Activated CD4-positive, alpha-beta memory T cell treated with anti-CD3 and anti-CD28 coated beads, Interleukin-2, amount 10 ng/mL, durations not matched to agents 7 days and 5 days (primary cell): ENCODE measurements at places on chromosomes 1 and 21. TPM values are rescaled to one million over a fixed set of nuclear protein-coding genes. Genes with fewer than 3 reads are reported as not detected.

DNA sequence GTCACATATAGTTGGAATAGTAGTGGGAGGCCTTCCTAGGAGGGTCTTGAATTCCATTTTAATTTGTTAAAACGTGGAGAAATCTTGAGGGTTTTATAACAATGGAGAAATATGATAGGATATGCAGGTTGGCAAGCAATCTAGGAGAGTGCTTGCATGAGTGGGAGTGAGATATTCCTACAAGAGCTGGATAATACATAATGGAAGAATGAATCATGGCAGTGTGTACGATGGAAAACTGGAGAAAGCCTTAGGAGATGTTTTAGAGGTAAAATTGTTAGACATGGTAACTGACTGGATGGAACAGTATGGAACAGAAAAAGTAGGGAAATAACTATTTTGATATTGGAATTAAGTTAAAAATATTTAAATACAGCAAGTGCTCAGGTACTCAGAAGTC is 352.4 kb downstream of the PTBP2 start:
- no peak for DNase-seq
- no peaks in the 10 kb centered on the region for H3K36me3 ChIP-seq
- H3K4me1 ChIP-seq, result no peaks in the 10 kb centered on the region
- no peaks in the 10 kb centered on the region for H3K27me3 ChIP-seq
- H3K4me3 ChIP-seq, result no peak overlapping the region
- no peak overlapping the region for H3K27ac ChIP-seq

DNA sequence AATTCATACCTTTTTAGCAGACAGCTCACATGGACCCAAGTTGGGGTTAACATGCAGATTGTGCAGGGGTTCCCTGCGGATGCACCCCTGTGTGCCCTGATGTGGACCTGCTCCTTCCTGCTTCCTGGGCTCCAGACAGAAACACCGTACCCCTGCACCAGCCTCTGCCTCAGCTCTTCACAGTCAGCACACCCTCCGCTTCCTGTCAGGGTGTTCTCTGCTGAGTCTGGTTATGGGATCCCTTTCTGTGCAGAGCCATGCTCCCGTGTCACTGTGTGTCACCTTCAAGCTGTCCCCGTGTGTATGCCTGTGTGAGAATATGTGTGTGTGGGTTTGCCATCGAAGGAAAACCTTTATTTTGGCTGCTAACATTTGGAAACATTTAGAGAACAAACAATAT is 48.7 kb upstream of the KCNJ15 start:
- H3K4me1 ChIP-seq, result no peaks in the 10 kb centered on the region
- no peak overlapping the region for H3K27ac ChIP-seq
- H3K4me3 ChIP-seq, result no peak overlapping the region
- no peaks in the 10 kb centered on the region for H3K36me3 ChIP-seq
- no peak for DNase-seq

DNA sequence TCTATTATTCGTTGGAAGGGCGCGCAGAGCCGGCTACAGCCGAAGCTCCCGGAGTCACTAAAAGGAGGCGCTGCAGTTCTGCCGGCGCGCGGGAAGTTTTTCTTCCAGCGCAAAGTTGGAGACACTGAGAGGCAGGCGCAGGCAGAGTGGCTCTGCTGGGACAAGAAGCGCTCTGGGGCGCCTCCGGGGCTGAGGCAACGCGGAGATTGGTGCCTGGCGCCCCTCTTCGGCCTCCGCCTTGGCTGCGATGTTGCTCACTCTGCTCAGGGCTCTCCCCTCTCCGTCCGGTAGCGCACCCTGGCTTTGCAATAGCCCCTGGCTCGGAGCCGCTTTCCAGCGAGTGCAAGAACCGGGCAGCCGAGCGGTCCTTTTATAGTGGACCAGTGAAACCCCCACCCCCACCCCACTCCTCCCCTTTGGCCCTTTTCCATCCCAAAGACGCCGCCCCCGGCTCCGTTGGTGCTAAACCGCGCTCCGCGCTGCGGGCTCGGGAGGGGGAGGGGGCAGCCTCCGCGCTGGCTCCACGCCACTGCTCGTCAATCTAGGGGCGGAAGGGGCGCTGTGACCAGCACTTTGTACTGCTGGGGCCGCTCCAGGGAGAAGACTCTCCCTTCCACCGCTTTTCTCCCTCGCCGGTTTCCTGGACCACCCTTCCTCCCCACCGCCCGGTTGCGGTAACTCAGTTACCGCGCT is at the start of gene ADAMTS1:
ADAMTS1 (minus strand) TSS at position 344 of the 693 bp plus-strand sequence. CDS start 455 bp downstream, outside the sequence.
- peaks cover 4% of the 10 kb centered on the region for H3K36me3 ChIP-seq
- H3K27me3 ChIP-seq, result peaks cover 66% of the 10 kb centered on the region
- peaks cover 33% of the 10 kb centered on the region for H3K4me1 ChIP-seq
- H3K4me3 ChIP-seq, result peak within 1 kb of the TSS; percentile 67
- peak within 1 kb of the TSS; percentile 61 for H3K27ac ChIP-seq

GRCh38 chr1:101198842-101199636 is 37.8 kb upstream of the S1PR1 start:
- H3K4me1 ChIP-seq, result peaks cover 30% of the 10 kb centered on the region
- no peaks in the 10 kb centered on the region for H3K27me3 ChIP-seq
- peak overlapping the region; percentile 6 for H3K4me3 ChIP-seq
- peak; percentile 70 for DNase-seq
- peak overlapping the region; percentile 84 for H3K27ac ChIP-seq

- H3K4me1 ChIP-seq, result peaks cover 4% of the 10 kb centered on the region
- DNase-seq, result no peak
- peaks cover 11% of the 10 kb centered on the region for H3K27me3 ChIP-seq
- H3K27ac ChIP-seq, result no peak overlapping the region
- H3K4me3 ChIP-seq, result no peak overlapping the region
These were observed 58.5 kb downstream of the EXTL2 start for GRCh38 chr1:100835866-100836842.

- H3K4me3 ChIP-seq, result no peak overlapping the region
- no peak overlapping the region for H3K27ac ChIP-seq
- DNase-seq, result no peak
- H3K36me3 ChIP-seq, result no peaks in the 10 kb centered on the region
- no peaks in the 10 kb centered on the region for H3K4me1 ChIP-seq
- no peaks in the 10 kb centered on the region for H3K27me3 ChIP-seq
These were observed 118.3 kb downstream of the OLFML2B start for GRCh38 chr1:161905269-161905884.

- H3K27me3 ChIP-seq, result no peaks in the 10 kb centered on the region
- DNase-seq, result no peak
- no peak overlapping the region for H3K4me3 ChIP-seq
- H3K27ac ChIP-seq, result no peak overlapping the region
- no peaks in the 10 kb centered on the region for H3K36me3 ChIP-seq
These were observed 158.6 kb upstream of the AJAP1 start for GRCh38 chr1:4495809-4496208.

DNA sequence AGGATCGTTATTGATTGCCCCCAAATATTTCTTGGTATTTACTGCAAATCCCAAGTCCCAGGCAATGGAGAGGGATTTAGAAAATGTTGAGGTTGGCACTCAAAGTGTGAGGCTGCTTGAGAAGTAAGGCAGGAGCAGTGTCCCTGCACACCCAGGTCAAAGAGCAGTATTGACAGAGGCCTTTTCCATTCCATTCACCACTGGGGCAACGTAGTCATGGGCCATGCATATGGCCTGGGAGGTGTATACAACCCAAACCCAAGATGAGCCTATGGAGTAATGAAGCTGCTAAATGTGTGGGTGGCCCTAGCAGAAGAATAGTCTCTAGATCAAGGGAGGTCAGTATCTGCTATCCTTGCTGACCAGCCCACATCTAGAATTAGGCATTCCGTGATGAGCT is 245.6 kb downstream of the FOXD2 start:
- no peak overlapping the region for H3K27ac ChIP-seq
- no peaks in the 10 kb centered on the region for H3K36me3 ChIP-seq
- H3K4me3 ChIP-seq, result no peak overlapping the region
- H3K27me3 ChIP-seq, result peaks cover under 1% of the 10 kb centered on the region

GRCh38 chr1:226406401-226406881 is 1.5 kb downstream of the PARP1 start:
- H3K4me3 ChIP-seq, result peak overlapping the region; percentile 85
- H3K36me3 ChIP-seq, result peaks cover 27% of the 10 kb centered on the region
- peaks cover 41% of the 10 kb centered on the region for H3K4me1 ChIP-seq
- no peak for DNase-seq
- no peaks in the 10 kb centered on the region for H3K27me3 ChIP-seq

DNA sequence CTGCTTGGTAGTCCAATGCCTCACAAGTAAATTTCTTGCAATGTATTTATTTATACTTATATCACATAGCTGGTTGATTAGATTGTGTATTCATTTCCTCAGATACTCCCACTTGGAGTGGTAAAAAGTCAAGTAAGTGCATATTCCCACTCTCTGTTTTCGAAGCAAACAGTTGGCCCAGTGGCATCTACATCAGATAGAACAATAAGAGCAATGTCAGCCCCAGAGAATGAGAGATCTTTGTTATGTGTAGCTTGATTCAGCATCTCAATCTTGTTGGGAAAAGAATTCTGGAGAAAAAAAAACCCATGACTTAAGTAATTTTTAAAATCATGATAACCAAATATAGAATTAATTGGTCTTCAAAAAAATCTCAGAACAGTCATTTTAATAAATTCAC is 25.5 kb downstream of the RGL1 start:
- no peaks in the 10 kb centered on the region for H3K27me3 ChIP-seq
- H3K4me3 ChIP-seq, result no peak overlapping the region
- no peak overlapping the region for H3K27ac ChIP-seq

DNA sequence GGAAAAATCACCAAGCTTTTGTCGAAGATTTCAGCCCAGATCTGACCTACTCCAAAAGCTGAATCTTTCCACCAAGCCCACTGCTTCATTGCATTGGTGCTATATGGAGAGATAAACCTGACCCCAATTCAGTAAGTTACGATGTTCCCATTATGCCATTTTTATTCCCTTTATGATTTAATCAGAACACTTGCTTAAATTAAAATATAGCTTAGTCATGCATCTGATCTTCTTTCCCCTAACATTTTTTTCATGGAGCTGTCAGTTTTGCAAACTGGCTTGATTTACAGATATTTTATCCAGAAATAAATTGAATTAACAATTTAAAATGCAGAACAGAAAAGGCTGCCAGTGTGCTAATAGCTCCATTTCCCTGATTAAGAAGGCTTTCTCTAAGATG is 503.5 kb upstream of the C1orf87 start:
- no peaks in the 10 kb centered on the region for H3K27me3 ChIP-seq
- H3K36me3 ChIP-seq, result no peaks in the 10 kb centered on the region
- H3K4me1 ChIP-seq, result no peaks in the 10 kb centered on the region
- H3K27ac ChIP-seq, result no peak overlapping the region

DNA sequence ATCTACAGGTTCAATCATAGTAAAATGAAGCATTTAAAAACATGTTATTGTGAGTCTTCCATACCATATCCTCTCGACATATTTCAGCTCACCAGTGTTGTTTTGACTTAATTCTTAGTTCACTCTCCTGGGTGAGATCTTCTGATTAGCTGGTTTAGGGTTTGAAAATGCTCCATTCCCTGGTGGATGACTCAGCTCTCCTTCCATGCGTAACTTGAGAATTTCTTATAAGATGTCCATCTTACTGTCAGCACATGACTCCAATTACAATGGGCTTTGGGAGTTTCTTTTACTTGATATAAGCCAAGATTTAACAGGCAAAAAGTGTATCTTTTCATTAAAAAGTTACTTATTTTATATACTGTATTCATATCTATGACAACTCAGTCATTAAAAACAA is 476.5 kb downstream of the BRINP3 start:
- no peaks in the 10 kb centered on the region for H3K36me3 ChIP-seq
- no peaks in the 10 kb centered on the region for H3K4me1 ChIP-seq
- DNase-seq, result no peak
- H3K4me3 ChIP-seq, result no peak overlapping the region

GRCh38 chr1:61124696-61125095 is 42.3 kb downstream of the NFIA start:
- no peaks in the 10 kb centered on the region for H3K36me3 ChIP-seq
- DNase-seq, result no peak
- no peak overlapping the region for H3K27ac ChIP-seq
- H3K4me1 ChIP-seq, result no peaks in the 10 kb centered on the region

- no peaks in the 10 kb centered on the region for H3K4me1 ChIP-seq
- peaks cover 11% of the 10 kb centered on the region for H3K27me3 ChIP-seq
- DNase-seq, result no peak
- no peaks in the 10 kb centered on the region for H3K36me3 ChIP-seq
These were observed 6.3 kb upstream of the LAD1 start for GRCh38 chr1:201405484-201405831.

DNA sequence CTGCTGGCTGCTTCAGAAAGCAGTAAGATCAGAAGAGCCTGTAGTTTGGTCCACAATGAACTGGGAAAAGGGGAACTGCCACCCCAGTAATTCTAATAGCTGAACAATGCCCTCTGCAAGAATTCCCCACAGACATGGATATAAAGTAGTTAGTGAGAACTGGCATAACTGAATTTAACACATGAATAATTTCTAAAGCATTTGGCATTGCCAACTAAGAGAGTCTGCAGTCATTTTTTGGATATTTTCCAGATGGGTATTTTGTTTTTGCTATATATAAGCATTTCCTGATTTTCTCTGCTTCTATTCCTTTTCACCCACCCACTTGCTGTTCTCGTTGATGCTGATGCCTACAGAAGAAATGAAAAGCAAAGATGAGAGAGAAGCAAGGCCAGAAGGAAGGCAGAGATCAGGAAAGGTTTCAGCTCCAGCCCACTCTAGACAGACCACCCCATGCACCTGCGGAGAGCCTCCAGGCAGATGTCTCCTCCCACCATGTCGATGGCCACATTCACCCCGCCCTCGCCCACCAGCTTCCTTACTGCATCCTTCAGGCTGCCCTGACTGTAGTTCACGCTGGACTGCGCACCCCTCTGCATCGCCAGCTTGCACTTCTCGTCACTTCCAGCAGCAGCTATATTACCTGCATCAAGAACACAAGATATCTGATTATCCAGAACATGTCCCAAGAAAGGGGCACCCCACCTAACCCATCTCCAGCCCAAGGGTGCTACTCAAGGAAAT is 55.9 kb upstream of the SEC16B start:
- H3K36me3 ChIP-seq, result no peaks in the 10 kb centered on the region
- DNase-seq, result no peak
- no peak overlapping the region for H3K27ac ChIP-seq
- no peaks in the 10 kb centered on the region for H3K4me1 ChIP-seq

- no peak overlapping the region for H3K4me3 ChIP-seq
- no peaks in the 10 kb centered on the region for H3K4me1 ChIP-seq
- no peak overlapping the region for H3K27ac ChIP-seq
- peaks cover 9% of the 10 kb centered on the region for H3K27me3 ChIP-seq
- no peak for DNase-seq
These were observed 392.6 kb upstream of the VAMP3 start for GRCh38 chr1:7378346-7379130.

The NTMT2 gene
- not detected for total RNA-seq

The DISP3 gene
- 0.18 TPM for total RNA-seq

The BRINP2 gene
- total RNA-seq, result not detected
